ENCODE measurements at places on chromosomes 16 and 17.

- DNase-seq: peak; percentile 45
Observed at GRCh38 chr16:49491771-49492761, 118.5 kb downstream of the C16orf78 start.

GRCh38 chr17:75970626-75971025 lies 8.3 kb downstream of the ACOX1 start:
- DNase-seq: no peak

DNA sequence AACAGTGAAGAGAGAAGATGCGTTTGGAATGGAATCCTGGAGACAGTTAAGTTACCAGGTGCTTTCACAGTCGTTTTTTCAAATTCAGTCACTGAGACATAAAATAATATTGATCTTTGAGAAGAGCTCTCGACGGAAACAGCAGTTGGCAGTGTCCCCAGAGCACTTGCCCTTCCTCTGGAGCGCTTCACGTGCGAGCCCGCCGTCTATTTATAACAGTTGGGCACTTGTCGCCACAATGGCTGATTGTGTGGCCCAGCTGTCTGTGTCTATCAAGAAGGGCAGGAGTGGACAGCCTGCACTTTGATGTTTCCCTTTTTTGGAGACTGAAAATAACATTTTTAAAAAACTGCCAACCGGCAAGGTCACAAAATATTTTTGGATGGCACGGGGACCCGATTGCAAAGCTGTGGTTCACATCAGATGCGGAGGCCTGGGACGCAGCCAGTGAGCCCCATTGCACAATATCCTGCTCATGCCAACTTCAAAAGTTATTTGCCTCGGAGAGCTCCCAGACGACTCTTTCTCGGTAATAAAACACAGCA lies 62.9 kb downstream of the ADCY9 start:
- no peak for DNase-seq

GRCh38 chr17:81703747-81704654 lies 834 bp downstream of the MRPL12 start:
- no peak for DNase-seq

DNA sequence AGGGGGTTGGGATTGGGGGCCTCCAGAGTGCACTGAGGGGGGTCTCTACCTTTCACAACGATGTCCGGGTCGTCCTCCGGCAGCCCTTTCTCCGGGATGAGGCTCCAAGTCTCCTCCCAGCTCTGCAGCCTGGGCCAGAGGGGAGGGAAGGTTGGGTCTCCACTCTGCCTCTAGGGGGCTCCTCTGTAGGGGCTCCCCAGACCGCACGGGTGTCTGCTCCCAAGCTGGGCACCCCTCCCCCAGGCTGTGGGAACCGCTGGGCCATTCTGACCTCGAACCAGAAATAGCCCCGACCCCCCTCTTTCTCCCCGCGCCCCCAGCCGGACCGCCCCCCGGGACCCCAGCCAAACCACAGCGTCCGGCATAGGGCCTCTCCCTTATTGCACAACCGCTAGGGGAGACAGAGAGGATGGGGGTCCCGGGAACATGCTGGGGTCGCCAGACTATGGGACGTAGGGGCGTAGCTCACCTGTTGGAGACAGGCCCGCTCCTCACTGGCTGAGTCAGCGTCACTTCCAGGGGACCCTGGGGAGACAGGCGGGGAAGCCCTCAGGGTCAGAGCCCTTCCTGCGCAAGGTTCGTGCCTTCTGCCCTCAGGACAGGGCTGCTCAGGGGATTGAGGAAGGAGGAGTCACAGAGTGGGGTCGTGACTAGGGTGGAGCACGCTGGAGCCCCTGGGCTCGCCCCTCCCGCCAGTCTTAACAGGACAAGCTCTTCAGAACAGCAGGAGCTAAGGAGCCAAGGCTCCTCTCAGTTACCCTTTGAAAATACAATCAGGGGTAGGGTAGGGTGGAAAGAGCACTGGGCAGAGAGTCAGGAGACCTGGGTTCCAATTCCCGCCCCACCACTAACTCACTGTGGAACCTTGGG lies 2.7 kb downstream of the PLEKHH3 start:
- no peak for DNase-seq

GRCh38 chr17:1617620-1618174 lies 10.9 kb downstream of the SLC43A2 start:
- no peak for DNase-seq

GRCh38 chr17:76695059-76695831 lies 15.5 kb downstream of the MXRA7 start:
- DNase-seq: no peak

DNA sequence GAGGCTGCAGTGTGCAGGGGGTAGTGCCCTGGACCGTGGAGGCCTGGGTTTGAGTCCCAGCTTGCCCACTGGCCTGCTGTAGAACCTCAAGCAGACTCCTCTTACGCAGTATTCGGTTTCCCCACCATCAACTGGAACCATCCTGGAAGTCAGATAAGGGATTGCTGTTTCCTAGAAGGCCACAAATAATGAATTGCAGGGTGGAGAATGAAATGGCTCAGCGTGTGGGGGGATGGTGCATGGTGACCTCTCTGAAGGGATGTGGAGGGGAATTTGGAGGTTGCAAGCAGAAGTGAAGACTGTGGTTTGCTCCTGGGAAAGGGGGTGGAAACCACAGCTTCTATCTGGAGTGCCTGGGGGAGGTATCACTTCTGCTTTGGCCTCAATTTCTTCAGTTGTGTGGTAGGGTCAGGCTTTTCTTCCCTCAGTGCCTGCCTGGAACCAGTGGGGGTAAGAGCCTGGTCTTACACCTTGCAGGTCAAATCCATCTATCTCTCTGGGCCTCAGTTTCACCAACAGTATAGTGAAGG lies 1.7 kb downstream of the ADGRG5 start:
- no peak for DNase-seq

- peak; percentile 63 for DNase-seq
Observed at GRCh38 chr17:7136266-7136877, 21.8 kb upstream of the ASGR2 start.

DNA sequence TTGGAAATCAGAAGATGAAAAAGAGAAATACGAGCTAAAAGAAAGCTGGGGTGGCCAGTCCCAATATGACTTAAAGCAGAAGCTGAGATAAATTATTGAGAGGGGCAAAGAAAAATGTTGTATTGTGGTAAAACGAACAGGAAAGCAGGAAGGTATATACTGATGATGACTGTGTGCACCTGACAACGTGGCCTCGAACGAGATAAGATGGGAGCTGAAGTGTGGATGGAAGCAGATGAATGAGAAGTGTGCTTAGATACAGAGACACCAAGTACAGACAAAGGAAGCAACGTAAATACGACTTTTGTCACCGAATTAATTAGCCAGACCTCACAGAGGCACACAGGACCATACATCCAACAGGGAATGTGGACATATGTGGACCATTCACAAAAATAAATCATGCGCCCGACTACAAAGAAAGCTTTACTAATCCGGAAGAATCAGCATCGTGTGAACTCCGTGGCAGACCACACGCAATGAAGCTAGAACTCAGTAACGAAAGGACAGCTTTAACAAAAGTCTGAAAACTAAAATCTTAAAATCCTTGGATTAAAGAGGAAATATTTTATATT lies 218.7 kb downstream of the RPTOR start:
- DNase-seq: no peak

DNA sequence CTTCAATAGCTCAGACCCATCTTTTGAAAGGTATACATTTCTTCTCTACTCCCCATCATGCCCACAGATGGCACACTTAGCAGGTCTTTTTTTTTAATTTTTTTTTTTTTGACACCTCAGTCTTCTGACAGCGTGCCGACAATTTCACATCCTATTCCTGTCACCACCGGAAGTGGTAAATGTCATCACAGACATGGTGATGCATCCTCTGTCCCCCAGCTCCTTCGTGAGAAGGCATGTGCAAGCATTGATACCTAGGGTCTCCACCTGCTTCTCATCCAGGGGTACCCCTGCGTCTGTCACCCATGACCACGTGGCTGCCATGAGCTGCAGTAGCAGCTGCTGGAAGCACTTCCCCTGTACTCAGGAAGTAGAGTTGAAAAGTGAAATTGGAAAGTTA lies 35.6 kb downstream of the ELAC2 start:
- no peak for DNase-seq

DNA sequence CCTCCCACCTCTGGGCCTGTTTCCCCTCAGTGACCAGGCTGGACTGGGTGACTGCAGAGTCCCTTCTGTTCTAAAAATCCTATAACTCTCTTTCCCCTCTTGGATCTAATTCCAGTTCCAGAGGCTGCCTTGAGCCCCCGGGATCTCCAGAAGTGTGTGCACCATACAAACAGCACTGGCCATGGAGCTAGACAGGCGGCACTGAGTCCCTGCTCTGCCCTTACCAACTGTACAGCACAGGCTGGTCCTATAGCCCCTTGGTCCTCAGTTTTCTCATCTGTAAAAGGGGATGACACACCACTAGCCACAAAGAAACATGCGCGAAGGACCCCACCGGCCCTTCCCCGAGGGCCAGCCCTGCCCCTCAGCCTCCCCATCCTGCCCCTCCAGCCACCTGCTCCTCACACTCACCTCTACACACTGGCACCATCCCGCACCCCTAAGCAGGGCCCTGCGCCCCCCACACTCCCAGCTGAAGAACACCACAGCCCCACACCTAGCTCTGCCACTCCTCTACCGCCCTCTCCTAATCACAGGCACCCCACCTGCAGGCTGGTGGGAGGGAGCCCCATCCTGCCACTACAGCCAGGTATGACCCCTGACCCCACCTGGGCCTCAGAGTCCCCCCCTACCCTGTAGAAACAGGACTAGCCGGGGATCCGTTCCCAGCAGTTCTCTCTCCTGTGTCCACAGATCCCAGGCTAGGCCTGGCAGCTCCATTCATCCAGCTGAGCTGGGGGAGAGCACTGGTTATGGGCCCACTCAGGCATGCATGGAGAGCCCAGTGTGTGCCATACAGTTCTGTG lies 913 bp upstream of the KRT16 start:
- no peak for DNase-seq

DNA sequence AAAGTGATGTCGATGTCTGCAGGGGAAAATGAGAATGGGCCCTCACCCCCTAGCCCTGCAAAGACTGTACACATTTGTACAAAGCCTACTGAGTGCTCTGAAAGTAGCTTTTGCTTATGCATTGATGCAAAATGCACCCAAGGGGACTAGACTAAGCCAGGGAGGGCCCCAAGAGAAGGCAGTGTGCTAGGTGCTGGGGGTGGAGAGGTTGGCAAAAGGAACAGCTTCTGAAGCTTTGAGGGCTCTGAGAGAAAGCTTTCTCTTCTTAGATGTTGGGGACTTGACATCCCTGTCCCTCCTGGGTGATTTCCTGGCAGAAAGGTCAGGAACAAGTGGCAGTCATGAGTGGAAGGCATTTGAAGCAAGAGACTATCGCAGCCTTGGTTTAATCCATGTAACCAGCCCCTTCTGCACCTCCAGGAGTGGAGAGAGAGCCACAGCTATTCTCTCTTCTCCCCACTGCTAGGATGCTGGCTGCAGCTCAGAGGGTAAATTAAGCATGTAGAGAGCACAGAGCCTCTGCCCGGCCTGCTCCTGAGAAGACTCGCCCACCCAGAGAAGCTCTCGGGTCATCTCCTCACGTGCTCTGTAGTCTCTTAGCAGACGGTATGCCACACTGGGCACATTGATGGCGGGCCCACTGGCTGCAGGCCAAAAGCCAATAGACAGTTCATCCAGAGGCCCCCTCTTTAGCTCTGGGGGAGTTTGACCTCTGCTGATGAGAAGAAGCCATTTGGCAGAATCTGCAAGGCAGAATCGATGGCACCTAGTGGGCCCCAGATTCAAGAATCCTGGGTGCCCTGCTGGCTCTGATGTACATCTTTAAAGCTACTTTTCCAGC lies 221.4 kb downstream of the MSI2 start:
- DNase-seq: no peak

- DNase-seq: no peak
Observed at GRCh38 chr17:17157041-17157440, 49.1 kb downstream of the PLD6 start.

DNA sequence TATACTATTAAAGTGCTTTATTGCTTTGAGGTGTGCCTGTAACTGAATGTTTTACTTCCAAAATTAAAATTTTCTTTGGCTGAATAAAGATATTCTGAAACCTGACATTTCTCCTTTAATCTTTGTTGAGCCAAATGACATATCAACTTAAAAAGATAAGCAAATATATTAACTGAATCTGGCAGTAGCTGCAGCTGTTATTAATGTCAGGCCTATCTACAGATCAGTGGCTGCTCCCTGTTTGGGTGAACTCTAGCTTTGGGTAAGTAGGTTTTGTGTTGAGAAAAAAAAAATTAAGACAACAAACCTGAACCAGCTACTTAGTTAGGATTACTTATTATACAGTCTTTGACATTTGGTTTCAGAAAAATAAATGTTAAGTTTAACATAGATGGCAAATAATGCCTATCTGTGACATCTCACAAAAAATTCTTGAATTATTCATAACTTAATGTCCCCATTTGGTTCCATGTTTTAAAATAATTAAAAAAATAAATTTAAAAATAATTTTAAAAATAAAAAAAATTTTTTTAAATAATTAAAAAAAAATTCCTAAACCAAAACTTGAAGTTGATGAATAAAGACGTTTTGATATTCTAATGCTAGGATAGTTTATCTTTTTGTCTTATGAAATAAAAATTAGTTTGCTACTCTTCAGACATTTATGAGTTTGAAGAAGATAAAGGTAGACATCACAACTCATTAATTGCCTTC lies 19.8 kb downstream of the CPD start:
- DNase-seq: no peak

GRCh38 chr16:48526058-48526957 lies 83.7 kb downstream of the N4BP1 start:
- no peak for DNase-seq

DNA sequence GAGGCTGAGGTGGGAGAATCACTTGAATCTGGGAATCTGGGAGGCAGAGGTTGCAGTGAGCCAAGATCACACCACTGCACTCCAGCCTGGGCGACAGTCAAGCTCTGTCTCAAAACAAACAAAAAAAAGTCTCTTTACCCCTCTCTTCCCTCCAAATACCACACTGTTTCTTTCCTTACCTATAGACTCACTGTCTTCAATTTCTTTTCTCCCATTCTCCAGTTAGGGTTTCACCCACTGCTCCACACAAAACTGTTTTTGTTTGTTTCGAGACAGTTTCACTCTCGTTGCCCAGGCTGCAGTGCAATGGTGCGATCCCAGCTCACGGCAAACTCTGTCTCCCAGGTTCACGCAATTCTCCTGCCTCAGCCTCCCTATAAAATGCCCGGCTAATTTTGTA lies 6.1 kb upstream of the CD2BP2 start:
- DNase-seq: no peak
